ENCODE measurements at places on chromosomes 2 and 18.
A peak's percentile ranks its signal among the peaks of the same experiment; 100 is the strongest.

GRCh38 chr2:241035818-241036396 lies 37.5 kb downstream of the SNED1 start:
- DNase-seq = no peak

GRCh38 chr2:239991689-239992314 lies 33.3 kb downstream of the NDUFA10 start:
- DNase-seq = peak; percentile 71

DNA sequence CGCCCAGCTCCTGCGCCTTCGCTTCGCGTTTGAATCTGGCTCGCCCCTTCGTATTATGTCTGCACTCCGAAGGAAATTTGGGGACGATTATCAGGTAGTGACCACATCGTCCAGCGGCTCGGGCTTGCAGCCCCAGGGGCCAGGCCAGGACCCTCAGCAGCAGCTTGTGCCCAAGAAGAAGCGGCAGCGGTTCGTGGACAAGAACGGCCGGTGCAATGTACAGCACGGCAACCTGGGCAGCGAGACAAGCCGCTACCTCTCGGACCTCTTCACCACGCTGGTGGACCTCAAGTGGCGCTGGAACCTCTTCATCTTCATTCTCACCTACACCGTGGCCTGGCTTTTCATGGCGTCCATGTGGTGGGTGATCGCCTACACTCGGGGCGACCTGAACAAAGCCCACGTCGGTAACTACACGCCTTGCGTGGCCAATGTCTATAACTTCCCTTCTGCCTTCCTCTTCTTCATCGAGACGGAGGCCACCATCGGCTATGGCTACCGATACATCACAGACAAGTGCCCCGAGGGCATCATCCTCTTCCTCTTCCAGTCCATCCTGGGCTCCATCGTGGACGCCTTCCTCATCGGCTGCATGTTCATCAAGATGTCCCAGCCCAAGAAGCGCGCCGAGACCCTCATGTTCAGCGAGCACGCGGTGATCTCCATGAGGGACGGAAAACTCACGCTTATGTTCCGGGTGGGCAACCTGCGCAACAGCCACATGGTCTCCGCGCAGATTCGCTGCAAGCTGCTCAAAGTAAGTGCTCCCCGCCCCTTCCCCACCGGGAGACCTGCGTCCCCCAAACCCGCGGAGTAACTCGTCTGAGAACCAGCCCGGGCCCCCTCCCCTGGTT lies 453 bp downstream of the KCNJ3 start:
- no peak for DNase-seq

DNA sequence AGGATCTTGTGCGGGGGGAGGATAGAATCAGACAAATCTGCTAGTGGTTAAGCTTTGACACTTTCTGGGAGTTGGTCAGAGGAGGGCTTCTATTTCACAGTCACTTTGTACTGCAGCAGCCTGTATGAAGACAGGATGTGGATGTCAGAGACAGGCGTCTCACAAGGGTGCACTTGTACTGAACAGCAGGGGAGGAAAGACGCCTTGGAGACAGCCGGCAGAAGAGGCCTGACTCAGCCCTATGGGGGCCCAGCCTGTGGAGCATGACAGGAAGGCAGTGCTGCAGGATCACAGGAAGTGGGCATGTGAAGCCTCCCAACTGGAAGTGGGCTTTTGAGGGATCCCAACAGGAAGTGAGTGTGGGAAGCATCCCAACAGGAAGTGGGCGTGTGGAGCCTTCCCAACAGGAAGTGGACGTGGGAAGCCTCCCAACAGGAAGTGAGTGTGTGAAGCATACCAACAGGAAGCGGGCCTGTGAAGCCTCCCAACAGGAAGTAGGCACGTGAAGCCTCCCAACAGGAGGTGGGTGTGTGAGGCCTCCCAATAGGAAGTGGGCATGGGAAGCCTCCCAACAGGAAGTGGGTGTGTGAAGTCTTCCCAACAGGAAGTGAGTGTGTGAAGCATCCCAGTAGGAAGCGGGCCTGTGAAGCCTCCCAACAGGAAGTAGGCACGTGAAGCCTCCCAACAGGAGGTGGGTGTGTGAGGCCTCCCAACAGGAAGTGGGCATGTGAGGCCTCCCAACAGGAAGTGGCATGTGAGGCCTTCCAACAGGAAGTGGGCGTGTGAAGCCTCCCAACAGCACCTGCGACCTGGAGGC lies 212.3 kb downstream of the SNTG2 start:
- no peak for DNase-seq

DNA sequence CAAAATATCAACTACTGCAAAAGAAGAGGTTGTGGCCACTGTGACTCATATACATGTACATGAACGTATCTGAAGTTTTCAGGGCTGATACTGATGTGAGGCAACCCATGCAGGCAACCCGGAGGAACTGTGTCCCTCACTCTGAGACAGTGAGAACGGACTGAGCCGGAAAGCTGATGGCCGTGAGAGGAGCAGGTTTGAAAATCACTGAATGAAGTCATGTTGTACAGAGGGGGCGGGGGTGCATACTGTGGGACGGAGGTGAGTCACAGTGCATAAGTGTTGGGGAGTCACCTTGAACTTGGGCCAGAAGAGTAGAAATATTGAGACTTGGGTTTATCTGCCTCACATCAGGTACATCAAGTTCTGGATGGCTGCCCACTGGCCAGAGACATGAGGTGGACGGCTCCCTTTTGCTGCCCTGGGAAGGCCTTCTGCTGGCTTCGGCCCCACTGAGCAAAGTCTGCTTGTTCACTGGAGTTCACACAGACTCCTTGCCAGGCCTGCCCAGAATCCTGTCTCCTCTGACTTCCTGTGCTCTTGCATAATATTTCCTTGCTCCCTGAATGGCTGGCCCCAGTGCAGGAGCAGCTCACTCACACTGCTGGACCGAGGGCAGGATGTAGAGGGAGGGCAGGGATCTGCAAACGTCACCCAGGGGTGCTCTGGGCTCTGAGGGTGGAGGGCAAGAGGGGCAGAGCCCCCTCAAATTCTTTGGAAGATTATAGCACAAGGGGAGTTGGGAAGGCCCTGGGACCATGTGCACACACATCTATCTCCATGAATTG lies 18.1 kb downstream of the EPAS1 start:
- peak; percentile 53 for DNase-seq

DNA sequence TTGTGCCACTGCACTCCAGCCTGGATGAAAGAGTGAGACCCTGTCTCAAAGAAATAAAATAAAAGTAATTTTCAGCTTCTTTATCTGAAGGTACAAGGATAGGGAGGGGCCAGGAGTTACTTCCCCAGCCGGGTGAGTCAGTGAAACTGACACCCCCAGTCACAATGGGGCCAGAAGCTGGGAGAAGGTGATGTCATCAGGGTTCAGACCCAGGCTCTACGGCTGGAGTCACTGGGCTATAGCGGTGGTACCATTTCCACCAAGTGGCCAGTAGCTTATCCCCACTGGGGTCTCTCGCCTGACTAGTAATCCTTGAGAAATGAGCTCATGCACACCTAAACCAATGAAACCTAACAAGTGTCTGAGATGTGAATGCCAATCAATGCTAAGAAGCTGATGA lies 107.9 kb downstream of the ALPK2 start:
- DNase-seq = peak; percentile 6

DNA sequence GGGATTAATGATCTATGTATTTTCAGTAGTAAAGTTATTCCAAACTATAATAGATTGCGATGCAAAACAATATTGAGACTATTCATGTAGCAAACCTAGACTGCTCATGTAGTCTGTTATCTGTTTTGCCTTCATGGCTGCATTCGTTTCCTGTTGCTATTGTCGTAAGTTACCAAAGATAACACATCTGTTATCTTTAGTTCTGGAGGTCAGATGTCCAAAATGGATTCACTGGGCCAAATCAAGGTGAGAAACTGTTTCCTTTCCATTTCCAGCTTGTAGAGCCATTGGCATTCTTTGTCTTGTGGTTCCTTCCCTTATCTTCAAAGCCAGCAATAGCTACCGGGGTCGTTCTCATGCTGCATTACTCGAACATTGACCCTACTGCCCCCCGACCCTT lies 20.9 kb downstream of the ITGAV start:
- peak; percentile 8 for DNase-seq

DNA sequence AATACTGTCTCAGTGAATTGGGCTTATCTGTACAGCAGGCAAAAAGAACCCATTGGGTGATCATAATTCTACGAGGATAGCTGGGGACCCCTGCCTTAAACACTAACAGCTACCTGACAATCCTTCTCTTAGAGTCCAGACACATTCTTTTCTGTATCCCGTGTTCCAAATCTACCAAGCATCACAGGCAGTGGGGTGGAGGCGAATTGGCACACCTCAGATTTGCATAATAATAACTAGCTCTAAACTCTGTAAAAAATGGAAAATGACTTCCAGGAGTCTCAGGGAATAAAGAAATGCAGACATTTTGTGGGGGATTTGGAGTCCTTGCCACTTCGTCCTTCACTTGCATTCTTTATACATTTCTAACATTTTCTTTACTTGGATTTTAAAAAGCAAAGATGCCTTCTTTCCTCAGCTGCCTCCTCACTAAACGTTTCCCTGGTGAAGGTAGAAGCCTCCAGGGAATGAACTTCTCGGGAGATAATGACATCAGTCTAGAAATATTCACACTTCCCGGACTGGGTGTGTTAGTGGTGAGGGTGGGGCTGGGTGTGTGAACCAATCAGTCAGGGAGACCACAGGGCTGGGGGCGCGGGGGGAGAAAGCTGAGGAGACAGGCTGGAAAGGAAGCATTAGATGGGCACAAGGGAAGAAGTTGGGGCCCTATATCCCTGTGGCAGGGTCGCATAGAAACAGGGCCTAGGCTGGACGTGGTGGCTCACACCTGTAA lies 59.1 kb upstream of the BOD1L2 start:
- DNase-seq = no peak

- no peak for DNase-seq
These were observed 76.5 kb upstream of the RFX8 start for GRCh38 chr2:101551336-101551888.

DNA sequence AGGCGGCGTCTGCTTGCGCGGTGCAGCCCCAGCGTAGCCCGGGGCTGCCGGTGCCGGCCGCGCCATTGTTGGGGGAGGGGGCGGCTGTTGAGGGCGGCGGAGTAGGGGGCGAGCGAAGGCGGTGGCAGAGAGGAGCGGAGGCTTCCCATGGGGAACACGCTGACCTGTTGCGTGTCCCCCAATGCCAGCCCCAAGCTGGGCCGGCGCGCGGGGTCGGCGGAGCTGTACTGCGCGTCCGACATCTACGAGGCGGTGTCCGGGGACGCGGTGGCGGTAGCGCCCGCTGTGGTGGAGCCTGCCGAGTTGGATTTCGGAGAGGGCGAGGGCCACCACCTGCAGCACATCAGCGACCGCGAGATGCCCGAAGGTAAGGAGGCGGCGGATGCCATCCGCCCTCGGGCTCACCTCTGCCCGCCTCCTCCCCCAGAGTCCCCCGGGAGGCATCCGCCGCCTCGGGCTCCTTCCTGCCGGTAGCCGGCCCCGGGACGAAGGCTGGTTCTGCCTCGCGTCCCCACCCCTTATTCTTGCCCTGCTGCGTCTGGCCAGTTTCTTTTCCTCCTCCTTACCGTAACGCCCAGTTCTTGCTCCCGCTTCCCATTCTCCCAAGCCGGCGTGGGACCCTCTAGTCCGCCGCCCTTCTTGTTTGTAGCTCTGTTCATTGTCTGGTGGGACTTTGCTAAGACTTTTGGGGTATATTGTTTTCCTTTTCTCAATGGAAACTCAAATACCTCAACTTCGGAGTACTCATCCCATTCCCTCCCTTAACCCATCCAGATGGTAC lies 500 bp downstream of the CCNYL1 start:
- peak; percentile 61 for DNase-seq

GRCh38 chr2:16238001-16238761 lies 297.8 kb downstream of the MYCN start:
- DNase-seq = no peak

GRCh38 chr2:201831469-201831868 lies 25.1 kb downstream of the CDK15 start:
- DNase-seq = no peak

GRCh38 chr2:172861656-172862476 lies 126.2 kb downstream of the RAPGEF4 start:
- no peak for DNase-seq

Data from OCI-M1 (cell line).